ENCODE measurements at places on chromosomes 3 and 15.

GRCh38 chr3:156702367-156702766, 28.0 kb downstream of the TIPARP start:
- no peak for DNase-seq

- DNase-seq: no peak
Measured at GRCh38 chr15:37891766-37892368, 42.6 kb upstream of the TMCO5A start.

DNA sequence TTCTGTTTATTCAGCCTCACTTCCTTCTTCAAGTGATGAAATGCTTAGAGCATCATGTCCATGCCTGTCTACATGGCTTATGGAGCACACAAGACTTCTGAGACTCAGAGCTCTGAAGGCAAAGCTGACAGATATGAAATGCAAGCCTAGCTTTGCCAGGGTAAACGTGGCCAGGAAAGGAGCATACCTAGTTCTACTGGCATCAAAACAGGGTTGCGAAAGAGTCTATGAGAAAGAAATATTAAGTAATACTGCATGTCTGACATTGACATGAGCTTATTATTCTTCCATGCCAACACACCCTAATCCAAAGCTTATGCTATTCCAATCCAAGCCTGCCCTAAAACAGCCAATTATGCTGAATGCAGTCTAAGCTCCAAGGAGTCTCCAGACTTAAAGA, 391.5 kb downstream of the ERC2 start:
- no peak for DNase-seq

- DNase-seq: no peak
Measured at GRCh38 chr3:46208167-46208704, at the start of gene CCR1. TSS of gene CCR1 (minus strand) at chr3:46208313. CDS start at chr3:46204313, 4,000 bp downstream.

- no peak for DNase-seq
Measured at GRCh38 chr15:98785807-98786621, 137.7 kb downstream of the IGF1R start.

All from left renal pelvis (tissue), 4 donors.